ENCODE measurements at places on chromosomes 5 and 9.

GRCh38 chr5:5246736-5247135, 106.6 kb downstream of the ADAMTS16 start:
- DNase-seq: no peak

GRCh38 chr9:14246951-14247350, 67.0 kb downstream of the NFIB start:
- no peak for DNase-seq

- DNase-seq: no peak
Observed at GRCh38 chr5:131289738-131290137, 25.9 kb downstream of the CDC42SE2 start.

DNA sequence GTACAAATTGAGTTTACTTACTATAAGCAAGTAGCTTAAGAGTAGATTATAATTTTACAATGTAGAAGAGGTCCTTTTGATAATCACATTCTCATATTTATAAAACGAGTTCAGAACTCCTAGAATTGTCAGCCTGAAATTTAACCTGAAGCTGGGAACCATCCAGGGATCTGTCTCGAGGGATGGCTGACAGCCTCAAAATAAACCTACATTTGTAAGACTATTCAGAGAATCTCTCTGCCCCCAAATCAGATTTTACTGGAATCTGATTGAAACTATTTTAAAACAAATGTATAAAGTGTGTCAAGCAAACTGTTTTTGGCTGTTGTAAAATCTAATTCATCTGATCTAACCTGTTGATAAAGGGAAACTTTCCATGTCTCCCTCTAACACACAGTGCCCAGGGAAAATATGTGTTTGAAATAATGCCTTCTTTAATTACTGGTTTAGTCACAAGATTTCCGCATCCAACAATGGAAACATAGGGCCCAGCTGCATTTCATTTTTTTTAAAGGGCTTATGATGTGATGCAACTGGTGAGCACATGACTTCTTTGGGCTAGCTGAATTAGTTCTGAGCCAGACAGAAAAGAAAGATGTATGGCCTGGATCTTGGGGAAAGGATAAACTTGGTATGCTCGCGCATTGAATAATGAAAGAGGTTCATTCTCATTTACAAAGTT, 30.3 kb downstream of the SLC25A46 start:
- DNase-seq: no peak

DNA sequence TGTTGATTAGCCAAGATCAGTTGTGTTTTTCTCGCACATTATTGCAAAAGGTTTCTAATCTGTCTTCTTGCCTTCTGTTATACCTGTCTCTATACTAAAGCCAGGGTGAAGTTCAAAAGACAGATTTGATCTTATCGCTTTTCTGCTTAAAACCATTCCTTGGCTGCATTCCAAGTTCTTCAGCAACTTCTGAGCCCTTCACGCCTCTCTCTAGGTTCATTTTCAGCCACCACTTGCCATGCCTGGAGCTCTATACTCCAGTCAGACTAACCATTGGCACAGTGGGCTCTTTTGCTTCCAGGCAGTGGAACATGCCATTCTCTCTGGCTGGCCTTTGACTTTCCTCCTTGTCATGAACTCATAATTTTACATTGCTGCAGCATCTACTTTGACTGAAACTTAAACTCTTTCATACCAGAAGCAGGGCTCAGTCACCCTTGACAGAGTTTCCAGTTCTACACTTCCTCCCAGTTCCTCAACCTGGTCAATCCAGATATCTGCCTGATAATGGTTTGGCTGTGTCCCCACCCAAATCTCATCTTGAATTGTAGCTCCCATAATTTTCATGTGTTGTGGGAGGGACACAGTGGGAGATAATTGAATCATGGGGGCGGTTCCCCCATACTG, 114.4 kb downstream of the SLC12A2 start:
- DNase-seq: no peak
